ENCODE measurements at places on chromosomes 7 and 10.

GRCh38 chr7:139643951-139644585, 120.6 kb downstream of the CLEC2L start:
- no peak for DNase-seq

DNA sequence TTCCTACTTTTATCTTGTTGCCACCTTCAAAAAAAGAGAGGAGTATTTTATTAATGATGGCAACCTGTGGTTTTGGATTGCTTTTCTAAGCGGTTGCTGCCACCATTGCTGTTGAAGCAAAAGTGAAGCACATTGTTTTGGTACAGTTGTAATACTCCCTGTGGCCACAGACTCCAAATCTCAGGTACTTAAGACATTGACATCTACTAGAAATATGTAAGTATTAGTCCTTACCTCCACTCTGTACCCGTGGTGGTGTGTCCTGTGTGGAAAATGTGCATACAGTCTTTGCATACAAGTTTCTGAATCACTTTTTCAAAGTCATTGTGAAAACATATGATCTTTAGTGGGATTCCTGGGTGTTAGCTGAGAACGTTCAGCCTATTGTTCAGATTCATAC, 85.7 kb downstream of the ANLN start:
- no peak for DNase-seq

DNA sequence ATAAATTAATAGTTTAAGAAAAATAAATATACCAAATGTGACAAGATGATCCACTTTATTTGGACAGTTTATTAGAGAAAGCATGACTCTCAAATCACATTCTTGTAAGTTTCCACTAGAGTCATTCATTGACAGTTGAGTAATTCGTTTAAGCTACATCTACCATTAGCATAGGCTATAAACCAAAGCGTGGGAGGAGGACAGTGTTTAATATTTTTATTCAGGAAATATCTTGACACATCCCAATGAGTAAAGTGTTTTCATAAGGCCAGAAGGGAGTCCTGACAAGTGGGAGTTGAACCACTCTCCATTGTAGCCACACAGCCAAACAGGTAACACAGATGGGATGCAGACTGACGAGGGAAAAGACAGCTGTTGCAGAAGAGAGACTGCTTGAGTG, 386.5 kb upstream of the SEMA3D start:
- DNase-seq = no peak

GRCh38 chr10:11668847-11669610, 57.6 kb upstream of the USP6NL start:
- no peak for DNase-seq

DNA sequence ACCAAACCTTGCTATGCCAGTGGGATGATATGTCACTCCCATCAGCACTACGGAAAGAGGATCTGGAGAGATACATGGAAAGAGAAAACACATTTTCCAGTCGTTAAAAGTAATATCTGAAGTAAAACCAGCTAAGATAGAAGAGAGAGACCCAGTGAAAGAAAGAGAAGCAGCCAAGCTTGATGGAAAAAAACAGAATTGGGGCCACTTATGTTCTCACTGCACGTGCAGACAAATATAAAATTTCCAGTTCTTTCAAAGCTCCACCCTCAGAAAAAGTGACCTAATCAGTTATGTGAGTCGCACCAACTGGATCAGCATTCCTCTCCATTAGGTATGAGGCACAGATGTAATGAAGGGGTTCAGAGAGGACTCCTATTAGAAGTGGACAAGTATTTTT, 266.1 kb downstream of the MTERF1 start:
- no peak for DNase-seq

GRCh38 chr7:140042386-140042670, 20.4 kb downstream of the PARP12 start:
- no peak for DNase-seq

DNA sequence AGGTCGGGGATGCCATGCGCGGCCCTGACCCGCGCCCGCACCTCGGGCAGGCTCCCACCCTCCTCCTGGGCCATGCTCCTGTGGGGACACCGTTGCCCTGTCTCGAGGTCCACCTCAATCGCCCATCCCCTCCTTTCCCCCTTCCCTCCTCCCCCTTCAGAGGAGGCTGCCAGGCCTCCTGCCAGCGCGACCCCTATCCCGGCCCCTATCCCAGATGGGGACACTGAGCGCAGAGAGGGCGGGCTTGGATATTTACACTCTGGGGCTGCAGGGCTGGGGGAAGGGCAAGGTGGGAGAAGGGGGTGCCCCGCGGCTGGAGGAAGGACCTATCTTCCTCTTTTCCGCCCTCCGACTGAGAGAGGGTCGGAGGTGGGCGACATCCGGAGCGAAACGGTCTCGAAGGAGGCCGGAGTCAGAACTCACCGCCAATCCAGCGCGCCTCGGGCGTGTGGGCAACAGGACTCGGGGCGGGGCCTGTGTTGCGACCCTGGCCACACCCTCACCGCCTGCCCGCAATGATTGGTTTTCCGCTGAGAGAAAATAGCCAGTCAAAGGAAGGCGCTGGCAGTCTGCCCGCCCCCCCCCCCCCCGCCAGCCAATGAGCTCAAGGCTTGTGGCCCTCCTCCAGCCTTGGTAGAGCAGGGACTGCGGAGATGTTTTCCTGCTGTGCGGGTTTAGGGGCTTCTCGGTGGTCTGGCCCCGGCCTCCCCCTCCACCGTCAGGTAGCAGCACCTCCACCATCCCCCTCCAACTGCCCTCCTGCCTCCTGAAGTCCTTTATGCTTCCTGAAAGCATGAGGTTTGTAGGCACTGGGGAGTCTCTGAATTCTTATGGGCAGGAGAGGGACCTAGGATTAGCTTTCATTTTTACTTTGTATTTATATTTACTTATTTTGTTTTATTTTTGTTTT, at the start of gene METTL27:
Gene METTL27, minus strand, starts transcription at position 450 of the 910 bp plus-strand sequence. Its CDS starts 376 bp downstream, at position 74.
- peak; percentile 92 for DNase-seq

DNA sequence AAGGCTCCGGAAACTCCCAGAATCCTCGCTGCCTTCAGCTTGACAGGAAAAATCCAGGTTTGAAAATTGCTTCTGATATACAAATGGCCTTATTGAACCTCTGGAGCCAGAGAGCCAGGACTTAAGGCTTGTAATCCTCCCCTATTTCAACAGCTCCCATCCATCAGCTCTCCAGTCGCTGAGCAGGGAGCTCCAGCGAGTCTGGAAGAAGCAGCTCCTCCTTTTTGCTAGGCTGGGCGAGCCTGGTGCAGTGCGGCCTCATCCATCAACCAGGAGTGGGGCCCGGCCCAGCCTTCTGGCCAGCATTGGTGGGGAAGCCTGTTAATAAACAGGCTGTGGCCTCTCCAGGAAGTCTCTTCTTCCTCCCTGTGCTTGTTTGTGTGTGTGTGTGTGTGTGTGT, 424.4 kb downstream of the TCERG1L start:
- no peak for DNase-seq

- DNase-seq = no peak
Observed at GRCh38 chr7:134932707-134933370, 53.5 kb upstream of the AGBL3 start.

- DNase-seq = no peak
Observed at GRCh38 chr10:11505639-11506038, 105.8 kb downstream of the USP6NL start.

DNA sequence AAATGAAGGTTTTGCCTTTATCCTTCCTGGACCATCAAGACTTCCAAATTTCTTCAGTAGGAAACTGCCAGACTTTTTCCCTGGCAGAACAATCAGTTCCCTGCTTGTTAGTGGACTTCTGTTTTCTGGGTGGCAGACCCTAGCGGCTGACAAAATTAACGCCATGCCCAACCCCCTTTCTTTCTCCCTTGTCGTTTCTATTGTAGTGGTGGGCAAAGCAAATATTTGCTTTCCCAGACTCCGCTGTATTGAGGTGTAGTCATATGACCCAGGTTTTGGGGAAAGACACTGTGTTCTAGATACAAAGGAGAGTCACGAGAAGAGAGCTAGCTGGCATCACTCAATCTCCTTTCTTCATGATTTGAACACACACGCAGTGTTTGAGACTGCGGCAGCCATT, 7.7 kb downstream of the PON2 start:
- DNase-seq = no peak

- no peak for DNase-seq
Observed at GRCh38 chr7:100441641-100442535, 5.6 kb upstream of the PPP1R35 start.

Measured in CD4-positive, alpha-beta T cell treated with Interleukin-17A for 1 hour (primary cell).